ENCODE measurements at places on chromosomes 4 and X. TPM values are rescaled to one million over a fixed set of nuclear protein-coding genes. Genes with fewer than 3 reads are reported as not detected.

GRCh38 chr4:158129694-158130093 is 43.1 kb downstream of the GASK1B start:
- no peak for DNase-seq

DNA sequence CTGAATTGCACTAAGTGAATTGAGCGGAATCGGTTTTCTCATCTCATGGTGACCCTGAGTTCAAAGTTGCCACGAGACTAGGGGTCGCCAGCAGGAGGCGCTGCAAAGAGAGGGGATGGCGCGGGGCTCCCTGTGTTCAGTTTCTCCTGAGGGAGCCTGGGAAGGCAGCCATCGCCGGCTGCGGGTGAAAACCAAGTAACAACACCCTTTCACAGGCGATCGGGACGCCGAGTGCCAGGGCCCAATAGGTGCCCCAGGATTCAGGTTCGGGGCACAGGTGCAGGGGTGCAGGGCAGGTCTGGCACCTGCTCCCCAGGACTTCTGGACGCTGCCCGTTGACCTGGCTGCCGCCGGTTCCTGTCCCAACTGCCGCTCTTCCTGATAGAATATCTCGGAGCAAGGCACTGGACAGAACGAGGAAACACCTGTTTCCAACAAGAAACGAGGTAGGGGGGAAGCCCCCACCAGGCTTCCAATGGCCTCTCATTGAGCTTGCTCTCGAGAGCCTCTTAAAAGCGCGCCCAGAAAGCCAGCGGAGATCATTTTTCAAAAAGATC is 1.1 kb upstream of the FGF16 start:
- no peak for DNase-seq

GRCh38 chrX:16628946-16629595 is 20.9 kb upstream of the S100G start:
- no peak for DNase-seq

DNA sequence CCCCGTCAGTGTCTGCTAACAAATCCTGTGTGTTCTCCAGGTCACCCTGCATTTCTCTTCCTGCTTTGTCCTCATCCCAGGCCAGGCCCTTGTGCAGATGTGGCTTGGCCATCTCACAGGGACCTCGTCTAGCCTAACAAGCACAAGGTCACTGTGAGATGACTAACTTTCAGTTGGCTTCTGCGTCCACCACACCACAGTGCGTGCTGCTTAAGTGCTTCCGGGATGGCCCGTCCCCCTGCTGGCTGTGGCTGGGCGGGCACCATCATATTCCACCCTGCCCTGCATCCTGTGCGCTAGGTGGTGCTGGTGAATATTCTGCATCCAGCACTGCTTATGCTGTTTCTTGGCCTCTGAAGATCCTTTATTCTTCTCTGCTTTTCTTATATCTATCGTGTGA is 33.8 kb downstream of the RBBP7 start:
- no peak for DNase-seq

Gene DRD5
- not detected for total RNA-seq

Gene BRS3
- total RNA-seq = not detected
